ENCODE measurements at places on chromosomes 3 and 15. TPM values are rescaled to one million over a fixed set of nuclear protein-coding genes. Genes with fewer than 3 reads are reported as not detected.

The ITGB5 gene
- total RNA-seq = 256 TPM

- DNase-seq = no peak
These were observed 49.9 kb upstream of the IL12A start for GRCh38 chr3:159938714-159939113.

DNA sequence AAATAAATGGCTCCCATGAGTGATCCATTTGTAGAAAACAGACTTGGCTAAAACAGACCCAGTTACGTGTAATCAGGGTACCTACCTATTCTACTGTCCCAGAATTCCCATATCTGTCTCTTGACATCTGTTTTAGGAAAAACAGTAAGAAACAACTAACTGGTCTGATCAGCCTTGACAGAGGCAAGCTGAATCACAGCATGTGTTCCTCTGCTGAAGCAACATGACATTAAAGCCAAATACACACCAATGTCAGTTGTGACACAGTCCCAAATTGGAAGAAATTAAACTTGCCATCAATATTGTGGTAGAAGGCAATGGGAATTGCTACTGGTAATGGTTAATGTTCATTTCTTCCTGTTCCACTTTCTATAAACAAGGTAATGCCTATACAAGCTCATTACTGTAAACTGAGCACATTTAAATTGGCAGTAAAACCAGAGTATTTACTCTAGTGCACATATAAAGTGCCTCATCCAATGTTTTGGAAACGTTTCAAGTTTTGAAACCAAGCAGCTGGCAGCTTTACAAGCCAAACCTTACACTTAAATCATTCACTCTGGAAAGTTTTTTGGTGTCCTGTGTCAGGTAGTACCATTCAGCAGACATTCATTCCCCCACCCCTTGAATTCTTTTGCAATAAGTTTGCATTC, 27.0 kb downstream of the ALDH1A2 start:
- DNase-seq = no peak

DNA sequence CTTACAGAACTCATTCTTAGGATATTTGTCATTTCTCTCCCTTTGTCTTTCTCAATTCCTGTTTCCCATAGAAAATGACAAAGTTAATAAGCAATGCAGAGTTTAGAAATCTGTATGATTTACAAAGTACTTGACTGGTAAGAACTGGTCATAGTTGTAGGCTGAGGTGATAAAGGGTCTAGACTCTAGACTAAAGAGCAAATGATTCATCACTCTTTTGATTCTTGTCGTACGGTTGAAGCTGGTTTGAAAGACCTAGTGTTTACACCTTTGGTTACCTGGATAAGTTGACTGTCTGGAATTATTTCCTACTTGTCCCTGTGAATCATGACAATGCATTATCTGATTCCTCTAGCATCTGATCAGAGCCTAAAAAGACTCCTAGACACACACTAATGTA, 58.9 kb upstream of the TP63 start:
- DNase-seq = no peak

GRCh38 chr3:145820170-145820569, 340.8 kb downstream of the PLOD2 start:
- no peak for DNase-seq

DNA sequence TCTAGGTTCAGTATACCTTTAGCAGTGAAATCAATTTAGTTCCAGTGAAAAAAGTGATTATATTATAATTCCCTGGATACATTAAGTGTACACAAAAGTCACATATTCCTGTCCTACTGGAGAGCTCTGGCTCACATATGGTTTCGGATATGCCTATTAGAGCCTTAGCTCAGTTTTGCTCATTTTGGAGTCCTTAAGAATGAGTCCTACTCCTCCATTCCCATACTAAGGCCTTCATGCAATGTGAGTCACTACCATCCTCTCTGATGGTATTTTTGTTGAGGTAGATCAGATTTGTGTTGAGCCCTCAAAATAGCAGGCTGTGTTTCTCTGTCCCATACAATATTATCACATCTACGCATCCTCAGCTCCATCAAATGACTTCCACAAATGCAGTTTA, 294.2 kb upstream of the COL8A1 start:
- no peak for DNase-seq

DNA sequence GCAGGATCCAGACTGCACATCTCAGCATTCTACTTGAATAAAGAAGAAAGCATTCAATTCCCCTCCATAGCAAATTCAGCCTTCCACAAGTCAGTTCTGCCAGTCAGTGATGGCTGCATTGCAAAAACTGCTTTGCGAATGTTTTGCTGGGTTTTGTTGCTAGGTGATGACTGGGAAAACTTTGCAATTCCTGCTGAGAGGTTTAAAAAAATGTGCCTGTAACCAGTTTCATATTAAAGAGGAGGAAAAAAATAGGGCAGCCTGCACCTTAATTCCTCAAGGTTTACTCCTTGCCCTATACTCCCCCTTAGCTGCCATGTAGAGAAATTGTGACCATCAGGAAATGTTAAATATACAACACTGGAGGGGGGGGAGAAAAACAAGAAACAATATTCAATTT, 225.6 kb upstream of the ATP11B start:
- peak; percentile 56 for DNase-seq

Measured in endodermal cell (in vitro differentiated cells).